Activated CD4-positive, alpha-beta T cell treated with anti-CD3 and anti-CD28 coated beads, Interleukin-10, Interleukin-2, amounts not matched to agents 100 ng/mL and 50 ng/mL, durations not matched to agents 16 hours and 8 hours (primary cell): ENCODE measurements at places on chromosomes 7 and 10.

- DNase-seq: no peak
Observed at GRCh38 chr7:134562136-134562535, 13.2 kb downstream of the AKR1B15 start.

DNA sequence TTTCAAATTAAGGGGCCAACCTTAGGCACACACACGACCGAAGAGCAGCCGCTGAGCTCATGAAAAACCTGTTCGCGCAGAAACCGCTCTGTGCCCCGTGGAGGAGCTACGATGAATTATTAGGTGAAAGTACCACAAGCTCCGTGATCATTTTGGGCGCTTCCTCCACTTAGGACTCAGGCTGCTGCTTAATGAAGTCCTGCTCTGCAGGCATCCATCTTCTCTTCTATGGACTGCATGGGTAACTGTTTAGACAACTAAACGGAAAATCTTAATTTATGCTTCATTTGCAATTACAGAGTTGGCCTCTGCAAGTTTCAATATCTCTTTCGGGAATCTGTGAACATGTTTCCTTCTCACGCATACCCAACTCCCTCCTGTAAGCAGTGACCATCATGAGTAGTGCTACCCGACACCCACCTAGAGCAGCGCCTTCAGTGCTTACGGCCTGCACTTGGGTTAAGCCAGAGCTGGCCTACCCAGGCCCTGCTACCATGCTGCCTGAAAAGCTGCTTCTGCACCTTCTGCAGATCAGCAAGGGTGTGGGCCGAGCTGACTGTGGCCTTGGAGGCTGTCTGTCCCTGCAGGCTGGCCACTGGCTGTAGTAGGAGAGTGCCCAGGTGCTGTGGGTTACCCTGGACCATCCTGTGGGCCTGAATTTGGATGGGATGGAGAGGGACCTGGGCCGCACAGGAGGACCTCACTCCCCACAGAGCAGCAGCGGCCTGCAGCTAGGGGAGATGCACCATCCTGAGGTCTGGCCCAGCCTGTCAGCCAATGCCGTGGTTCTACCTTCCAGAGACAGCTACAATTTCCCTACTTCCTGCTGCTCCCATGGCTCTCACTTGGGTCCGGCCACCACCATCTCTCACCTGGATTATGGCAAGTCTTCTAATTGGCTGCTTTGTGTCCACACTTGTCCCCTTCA, 36.0 kb downstream of the GNA12 start:
- DNase-seq: no peak

DNA sequence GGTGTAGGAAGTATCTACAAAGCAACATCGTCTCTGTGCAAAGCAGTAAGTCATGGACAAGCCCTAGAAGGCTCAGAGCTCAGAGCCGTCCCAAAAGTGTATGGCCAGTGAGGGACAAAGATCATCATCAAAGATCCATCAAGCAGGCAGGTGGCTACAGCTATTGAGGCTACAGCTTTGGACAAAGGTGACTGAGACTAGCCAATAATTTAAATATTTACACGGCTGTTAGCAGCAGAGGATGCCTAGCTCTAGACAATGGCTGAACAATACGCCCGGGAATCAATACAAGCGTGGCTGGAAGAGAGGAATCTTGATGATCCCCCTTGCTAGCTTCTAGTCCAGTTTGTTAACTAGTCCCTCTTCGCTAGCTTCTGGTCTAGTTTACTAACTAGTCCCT, 17.9 kb downstream of the NMT2 start:
- no peak for DNase-seq

DNA sequence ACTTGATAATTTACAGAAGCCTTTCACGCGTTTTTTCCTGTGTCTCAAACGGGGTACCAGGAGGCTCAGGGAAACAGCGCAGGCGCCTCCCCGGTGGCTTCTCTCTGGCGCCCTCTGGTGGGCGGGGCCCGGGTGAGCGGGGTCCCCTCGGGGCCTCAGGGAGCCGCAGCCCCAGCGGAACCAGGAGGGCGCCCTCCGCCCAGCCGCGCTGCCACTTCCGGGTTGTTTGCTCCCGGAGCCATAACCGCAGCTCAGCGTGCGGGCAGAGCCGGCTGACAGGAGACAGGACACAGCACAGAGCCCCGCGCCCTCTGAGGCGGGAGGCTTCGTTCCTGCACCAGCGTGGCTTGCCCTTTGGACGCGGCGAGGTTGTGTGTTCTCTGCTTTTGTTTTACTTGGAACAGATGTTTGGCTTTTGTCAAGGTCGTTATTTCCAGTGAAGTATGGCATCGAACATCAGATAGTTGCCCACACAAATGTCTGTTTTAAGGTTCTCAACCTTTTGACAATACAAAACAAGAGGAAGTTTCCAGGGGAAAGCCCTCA, 6.9 kb upstream of the CYP2E1 start:
- DNase-seq: peak; percentile 93

DNA sequence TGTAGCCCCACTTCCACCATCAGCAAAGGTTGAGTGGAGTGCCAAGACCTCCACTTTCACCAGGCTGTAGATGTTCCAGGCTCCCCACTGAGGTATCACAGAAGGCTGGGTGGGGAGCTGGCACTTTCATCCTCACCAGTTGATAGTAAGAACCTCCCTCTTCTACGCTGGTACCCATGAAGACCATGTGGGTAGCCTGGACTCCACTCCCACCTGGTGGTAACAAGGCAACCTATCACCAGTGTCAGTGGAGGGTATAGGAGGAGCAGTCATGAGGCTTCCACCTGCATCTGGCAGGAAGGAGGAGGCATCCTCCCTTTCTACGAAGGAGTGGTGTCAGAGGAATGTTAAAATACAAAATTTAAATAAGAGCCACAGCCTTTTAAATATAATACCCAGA, 4.4 kb downstream of the SMIM30 start:
- peak; percentile 39 for DNase-seq

DNA sequence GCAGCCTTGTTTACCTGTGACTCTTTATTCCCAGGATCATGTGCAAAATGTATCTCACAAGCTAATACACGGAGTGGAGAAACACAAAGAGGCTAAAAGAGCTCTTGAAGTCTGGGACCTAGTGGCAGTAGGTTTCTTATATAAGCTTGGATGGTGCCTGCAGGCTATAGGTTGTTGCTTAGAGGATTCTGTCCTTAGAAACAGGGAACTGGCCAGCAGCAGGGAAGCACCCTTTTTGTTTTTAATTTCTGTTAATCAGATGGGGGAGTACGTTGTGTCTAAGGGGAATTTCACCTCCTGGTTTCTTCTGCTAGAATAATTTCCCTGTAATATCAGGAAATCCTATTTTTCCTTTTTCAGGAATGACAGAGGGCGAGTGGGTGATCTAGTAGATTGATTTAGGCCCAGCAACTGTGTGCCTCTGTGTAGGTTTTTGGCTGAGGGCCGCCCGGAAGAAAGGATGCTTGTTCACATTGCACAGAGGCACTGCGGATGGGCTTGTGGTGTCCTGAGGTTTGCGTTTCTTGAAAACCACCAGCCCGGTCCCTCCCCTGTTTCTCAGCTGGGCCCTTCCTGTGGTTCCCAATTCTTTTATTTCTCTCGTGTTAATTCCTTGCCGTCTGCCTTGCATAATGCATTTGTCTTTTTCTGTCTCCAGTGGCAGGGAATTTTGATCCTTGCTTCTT, 158.0 kb downstream of the CAMK1D start:
- DNase-seq: peak; percentile 15

GRCh38 chr10:29859521-29860130, 199.8 kb downstream of the JCAD start:
- no peak for DNase-seq

- DNase-seq: no peak
Observed at GRCh38 chr10:48771234-48771633, 86.6 kb downstream of the WDFY4 start.

DNA sequence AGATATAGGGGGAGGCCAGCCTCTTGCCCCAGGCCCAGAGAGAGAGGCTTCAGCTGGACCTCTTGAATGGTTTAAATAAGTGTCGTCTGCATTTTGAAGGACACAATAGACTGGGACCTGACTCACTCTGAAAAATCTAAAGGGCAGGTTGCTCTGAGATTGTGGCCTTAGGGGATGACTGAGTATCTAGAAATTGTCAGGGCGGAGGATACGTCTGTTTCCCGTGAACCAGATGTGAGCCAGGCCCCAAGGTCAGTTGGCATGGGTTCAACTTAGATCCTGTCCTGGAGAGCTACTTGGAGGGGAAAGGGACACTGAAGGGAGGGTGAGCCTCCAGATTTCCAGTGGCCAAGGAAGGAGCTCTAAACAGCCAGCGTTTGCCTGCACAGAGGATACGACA, 110.2 kb downstream of the CHN2 start:
- no peak for DNase-seq

DNA sequence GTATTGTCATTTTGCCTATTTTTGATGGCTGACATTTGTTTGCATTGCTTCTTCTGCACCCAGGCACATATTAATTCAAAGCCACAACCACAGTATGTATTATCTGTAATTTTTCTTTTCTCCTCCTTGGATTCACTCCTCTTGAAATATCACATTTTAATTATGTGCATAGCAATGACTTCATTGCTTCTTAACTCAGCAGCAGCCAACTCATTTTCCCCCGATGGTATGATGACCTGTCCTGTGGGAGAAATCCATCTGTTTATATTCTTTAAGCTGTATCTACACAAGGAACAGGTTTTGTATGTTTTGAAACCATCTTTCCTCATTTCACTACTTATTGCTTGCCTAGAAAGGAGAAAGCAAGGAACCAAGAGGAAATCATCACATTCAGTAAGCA, 588.8 kb downstream of the INHBA start:
- DNase-seq: no peak

- no peak for DNase-seq
Observed at GRCh38 chr7:141717450-141717849, 9.3 kb downstream of the WEE2 start.

- DNase-seq: no peak
Observed at GRCh38 chr10:10126218-10126617, 891.5 kb upstream of the CELF2 start.
